ENCODE measurements at places on chromosomes 7 and 10.
A peak's percentile ranks its signal among the peaks of the same experiment; 100 is the strongest.

- no peak for DNase-seq
Observed at GRCh38 chr10:96960872-96961271, 128.8 kb downstream of the LCOR start.

DNA sequence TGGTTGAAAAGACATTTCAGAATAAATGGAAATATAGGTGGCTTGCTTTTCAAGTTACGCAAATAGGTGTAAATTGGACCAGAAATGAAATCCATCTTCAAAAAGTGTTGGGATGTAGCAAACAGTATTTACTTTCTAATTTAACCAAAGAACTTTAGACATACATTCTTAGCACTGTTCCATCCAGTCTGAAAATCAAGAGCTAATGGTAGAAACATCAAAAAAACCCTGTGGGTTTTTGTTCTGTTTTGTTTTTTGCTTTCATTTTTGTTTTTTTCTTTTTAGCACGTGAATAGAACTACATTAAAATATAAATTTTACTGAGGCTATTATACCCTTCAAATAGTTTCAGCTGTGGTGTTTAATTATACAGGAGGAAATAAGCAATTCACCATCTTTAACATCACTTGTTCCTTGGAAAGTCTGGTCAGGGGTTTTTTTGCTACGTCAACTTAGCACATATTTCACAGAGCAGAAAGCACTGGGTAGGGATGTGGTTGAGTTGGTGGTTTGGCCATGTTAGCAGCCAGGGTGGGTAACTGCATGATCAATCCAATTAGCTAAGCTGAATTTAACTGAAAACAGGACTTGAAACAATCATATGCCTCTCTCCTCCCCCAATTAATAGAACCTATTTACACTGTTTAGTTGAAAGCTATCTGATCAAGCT, 275.4 kb upstream of the PFKP start:
- no peak for DNase-seq

GRCh38 chr7:32018845-32019578, 51.2 kb downstream of the PDE1C start:
- no peak for DNase-seq

- DNase-seq: no peak
Observed at GRCh38 chr10:47423476-47423875, 39.4 kb upstream of the ZNF488 start.

- DNase-seq: no peak
Observed at GRCh38 chr7:110964775-110965174, 126.2 kb upstream of the LRRN3 start.

DNA sequence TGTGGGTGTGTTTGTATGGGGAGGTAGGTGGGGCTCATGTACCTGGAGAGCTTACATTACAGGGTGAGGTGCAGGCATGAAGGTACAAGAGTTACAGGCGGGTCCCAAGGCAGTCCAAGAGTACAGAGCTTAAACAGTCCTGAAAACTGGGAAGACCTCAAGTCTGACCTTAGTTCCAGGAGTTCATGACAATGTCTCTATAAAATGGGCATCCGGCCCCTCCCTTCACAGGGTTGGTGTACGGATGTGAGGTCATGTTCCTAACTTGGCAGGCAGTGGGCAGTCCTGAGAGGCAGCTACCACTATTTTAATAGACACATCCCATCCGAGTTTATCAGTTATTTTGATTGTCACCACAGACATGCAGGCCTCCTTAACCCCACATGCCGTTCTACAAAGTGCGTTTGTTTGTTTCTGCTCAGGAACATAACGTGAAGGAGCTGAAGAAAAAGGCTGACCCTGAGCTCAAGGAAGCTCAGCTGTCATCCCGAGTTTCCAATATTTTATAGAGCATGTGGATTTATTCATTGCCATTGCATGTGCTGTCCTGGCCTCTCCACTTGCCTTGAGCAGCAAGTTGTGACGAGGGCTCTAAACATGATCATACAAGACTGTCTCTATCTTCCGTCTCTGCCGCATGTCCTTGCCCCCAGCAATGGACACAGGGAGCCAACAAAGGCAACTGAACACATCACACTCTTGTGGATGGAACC, 647.5 kb upstream of the IGFBP3 start:
- DNase-seq: no peak

DNA sequence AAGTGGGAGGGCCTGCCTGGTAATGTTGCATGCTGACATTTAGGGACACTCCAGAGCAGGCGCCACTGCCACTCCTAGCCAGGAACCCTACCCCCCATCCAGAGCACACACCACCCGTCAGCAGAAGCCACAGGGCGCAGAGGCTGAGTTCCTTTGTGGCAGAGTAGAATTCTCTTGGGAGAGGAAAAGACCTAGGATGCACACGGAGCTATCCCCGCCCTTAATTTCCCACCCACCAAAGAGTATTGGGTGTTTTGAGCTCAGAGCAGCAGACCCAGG, 702 bp upstream of the INSYN2A start:
- no peak for DNase-seq

DNA sequence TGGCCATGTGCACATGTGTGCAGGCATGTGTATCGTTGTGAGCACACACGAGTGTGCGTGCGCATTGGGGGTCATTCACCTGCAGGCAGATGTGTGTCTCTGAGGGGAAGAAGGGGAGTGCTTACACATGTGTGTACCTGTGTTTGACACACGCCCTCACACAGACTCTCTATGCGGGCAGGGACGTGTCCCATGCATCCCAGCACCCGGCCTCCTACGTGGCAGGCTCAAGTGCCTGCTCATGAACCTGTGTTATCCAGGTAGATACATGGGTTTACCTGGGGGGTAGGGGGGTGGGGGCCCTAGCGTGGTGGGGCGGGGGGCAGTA, 18.6 kb downstream of the KCP start:
- no peak for DNase-seq

GRCh38 chr10:112383325-112383724, 9.4 kb downstream of the ACSL5 start:
- peak; percentile 71 for DNase-seq

DNA sequence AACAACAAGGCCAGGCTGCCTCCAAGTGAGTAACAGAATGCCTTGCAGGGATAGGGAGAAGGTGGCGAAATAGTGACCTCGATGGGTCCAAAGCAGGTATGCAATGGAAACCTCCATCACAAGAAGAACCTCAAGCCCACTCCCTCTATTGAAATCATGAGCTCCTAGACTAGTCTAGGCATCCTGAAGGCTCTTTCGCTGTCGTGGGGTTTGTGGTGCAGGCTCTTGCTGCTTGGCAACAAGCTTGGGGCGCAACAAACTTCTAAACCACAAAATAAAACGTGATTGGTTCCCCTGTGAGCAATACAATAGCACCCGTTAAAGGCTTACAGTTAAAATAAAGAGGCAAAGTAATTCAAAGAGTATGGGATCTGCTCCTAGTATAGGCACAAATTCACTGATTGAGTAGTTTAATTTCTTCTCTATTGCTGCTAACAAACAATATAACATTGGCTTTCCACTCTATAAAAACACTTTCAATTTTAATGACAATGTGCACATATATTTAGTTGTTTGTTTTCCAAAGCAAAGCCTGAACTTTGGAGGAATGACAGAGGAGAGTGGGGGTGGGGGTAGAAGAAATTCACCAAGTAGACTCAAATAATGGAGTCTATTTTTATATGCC, 64.1 kb downstream of the C10orf67 start:
- DNase-seq: no peak

- DNase-seq: no peak
Observed at GRCh38 chr7:122629412-122629953, 69.4 kb downstream of the RNF133 start.

- no peak for DNase-seq
Observed at GRCh38 chr10:52466464-52466863, 152.4 kb downstream of the DKK1 start.

DNA sequence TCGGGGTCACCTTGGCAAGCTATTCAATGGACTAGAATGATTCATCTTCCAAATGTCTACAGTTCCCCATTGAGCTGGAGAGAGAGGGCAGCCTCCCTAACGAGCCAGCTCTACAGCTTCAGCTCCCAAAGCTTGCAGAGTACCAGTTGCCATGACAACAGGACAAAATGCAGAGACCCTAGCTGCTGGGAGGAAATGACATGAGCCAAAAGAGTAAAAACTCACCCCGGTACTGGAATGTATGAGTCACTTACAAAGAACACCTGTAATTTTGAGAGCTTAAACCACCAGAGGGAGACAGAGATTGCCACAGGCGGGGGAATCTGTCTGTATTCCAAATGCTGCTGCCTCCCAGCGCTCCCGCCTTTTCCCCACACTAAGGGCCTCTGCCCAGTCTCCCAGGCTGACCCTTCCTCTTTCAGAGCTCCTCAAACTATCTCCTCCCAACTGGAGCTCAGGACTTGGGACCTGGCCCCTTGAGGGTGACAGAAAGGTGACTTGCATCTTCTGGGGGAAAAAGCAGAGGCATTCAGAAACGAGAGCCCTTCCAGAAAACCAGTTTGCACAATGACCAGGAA, 95.5 kb downstream of the CUL2 start:
- no peak for DNase-seq

DNA sequence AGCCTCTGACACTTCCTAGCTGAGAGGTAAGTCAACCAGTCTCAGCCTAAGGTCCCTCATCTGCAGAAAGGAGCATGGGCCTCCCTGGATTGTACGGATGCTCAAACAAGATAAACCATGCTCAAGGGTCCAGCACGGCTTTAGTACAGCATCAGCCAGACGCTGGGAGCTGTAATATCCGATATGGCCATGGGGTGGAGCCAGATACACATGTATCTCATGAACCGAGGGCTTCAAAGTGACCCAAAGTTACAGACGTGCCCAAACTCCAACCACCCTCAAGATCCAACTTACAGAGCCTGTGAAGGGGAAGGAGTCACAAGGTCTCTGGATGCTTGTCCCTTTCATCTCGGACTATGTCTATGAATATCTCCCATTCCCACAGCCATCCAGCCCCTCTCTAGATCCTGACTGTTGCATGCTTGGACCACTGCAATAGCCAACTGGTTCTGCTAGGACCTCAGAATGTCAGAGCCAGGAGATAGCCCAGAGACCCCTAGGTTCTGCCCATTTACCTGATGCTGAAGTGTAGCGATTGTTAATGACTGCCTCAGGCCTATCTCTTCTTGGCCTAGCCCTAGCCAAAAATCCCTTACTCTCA, 142.4 kb downstream of the SH3PXD2A start:
- no peak for DNase-seq

Data from coronary artery (tissue), 2 donors.